ENCODE measurements at places on chromosomes 1 and 21.
A peak's percentile ranks its signal among the peaks of the same experiment; 100 is the strongest.

DNA sequence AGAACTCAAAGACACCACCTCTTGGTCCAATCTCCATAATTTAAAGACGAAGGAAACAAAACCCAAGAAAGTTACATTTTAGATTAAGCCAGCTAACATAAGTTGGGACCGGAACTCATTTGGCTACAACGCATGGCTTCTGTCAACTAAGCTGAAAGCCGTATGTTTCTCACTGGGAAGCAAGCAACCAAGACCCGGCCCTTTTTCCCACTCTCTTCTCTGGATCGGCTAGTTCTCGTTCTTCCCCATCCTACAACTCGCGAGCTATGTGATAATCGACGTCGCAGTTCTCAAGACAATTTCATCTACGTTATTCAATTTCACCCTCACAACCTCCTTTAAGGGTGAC, 601 bp downstream of the CCT8 start:
- DNase-seq = no peak

GRCh38 chr21:45590246-45590725, 48.0 kb upstream of the SLC19A1 start:
- peak; percentile 47 for DNase-seq

DNA sequence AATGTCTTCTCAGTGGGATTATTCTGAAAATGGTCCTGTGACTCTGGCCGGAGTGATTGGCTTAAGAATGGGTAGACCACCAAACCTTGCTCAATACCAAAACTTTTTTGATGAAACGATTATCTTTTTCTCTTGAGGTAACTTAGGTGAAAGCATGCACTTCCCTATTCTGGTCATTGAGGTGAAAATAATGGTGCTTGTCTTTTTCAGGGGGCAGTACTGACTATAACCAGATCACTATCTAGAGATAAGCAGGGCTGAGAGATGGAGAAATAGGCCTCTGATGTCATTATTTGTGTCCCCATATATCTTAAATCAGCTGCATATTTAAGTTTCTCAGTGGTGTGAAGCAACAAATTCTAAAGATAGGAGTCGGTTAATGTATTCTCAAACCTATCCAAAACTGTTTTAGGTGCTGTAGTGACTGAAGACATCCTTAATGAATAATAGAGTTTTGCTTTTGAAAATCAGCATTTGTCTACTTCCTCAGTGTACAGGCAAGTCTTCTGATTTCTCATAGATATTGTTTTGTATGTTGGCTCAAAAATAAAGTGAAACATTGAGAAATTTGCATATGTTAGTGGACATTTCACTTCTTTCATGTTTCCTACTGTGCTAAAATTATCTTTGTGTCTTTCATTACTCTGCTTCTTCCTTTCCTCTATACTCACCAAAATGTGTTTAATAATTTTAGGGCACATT, 735.3 kb upstream of the ADGRL4 start:
- no peak for DNase-seq

DNA sequence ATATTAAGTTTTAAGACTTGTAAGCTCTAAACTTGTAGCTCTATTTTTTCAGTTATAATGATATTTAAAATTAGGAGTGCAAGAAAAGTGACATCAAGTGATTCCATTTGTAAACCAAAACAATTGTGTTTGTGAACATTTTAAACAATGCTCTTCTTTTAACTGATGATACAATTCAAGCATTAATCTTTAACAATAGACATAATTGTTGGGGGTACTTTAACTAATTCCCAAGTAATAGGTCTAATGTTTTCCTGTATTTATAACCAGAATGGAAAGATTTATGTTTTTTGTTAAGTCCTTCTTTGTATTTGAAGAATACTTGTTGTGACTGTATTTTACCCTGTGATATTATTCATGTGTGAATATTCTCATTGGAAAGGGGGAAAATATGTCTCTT, 6.8 kb downstream of the ATG4C start:
- DNase-seq = no peak

- DNase-seq = no peak
Observed at GRCh38 chr1:5934058-5934884, 58.0 kb downstream of the NPHP4 start.

GRCh38 chr1:149844101-149844500, 55.3 kb upstream of the BOLA1 start:
- no peak for DNase-seq

GRCh38 chr1:178379807-178380206, 117.0 kb downstream of the CLEC20A start:
- DNase-seq = no peak

DNA sequence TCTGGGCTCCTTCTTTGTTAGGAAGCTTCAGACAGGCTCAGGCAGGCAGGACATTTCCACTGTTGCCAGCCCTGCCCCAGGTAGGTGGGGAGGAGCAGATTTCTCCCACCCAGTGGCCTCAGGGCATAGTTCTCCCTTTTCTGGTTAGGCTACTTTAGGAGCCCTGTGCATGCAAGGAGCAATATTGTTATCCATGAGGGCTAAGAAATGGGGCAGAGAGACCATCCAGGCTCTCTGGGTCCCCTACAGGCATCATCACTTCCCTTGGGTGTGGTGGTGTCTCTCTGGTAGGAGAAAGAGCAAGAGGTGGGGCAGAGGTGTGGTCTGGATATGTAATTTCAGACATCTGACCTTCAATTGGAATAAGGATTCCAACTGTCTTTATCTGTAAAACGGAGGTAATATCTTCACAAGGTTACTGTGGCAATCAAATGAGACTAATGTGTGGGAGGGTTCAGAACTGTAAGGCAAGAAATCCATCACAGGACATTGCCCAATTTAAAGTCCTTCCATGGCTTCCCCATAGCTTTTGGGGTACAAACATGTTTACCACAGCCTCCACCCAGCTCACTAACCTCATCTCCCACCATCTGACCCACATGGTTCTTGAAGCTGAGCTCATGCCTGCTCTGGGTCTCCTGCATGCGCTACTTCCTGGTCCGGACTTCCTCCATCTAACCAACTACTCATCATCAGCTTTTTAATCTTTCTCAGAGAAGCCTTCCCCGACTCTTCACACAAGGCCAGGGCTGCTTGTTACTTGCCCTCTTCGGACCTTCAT, 26.1 kb downstream of the PCAT6 start:
- DNase-seq = no peak

DNA sequence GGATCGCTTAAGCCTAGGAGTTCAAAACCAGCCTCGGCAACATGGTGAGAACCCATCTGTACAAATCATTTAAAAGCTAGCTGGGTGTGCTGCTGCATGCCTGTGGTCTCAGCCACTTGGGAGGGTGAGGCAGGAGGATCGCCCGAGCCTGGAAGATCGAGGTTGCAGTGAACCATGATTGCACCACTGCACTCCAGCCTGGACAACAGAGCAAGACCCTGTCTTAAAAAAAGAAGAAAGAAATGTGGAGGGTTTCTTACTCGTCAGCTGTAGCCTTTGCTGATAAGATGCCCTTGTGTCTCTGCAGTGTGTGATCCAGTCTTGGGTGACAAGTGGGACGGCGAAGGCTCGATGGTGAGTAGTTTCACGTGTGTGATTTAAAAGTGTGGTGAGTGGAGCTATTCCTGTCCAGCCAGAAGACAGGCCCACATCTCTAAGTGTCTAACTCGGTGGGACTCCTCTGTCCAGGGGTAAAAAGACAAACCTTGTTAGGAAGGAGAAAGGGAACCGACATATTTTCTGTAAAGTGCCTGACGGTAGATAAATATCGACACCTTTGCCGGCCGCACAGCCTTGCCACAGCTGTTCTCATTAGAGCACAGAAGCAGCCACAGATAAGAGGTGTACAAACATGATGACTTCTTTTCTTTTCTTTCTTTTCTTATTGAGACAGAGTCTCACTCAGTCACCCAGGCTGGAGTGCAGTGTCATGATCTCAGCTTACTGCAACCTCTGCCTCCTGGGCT, 27.0 kb downstream of the PDXK start:
- no peak for DNase-seq

- DNase-seq = no peak
Observed at GRCh38 chr1:76079475-76080227, 5.1 kb downstream of the ST6GALNAC3 start.

DNA sequence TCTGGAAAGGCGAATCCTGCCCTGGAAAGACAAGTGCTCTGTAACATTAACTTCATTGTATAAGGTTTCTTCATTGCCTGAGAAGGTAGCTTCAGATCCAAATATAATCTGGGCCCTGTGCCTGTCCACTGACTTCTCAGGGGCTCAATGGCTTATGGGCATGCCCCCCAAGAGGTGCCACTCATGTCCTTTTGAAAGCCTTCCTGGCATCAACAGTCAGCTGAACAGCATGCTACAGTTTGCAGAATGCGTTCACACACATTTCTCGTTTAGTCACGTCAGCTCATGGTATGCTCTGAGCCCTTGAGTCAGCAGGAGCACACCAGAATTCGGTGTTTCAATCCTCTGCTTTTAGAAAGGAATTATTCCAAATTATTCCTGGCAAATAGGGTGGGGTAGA, 23.8 kb downstream of the TMCC2 start:
- DNase-seq = no peak

GRCh38 chr1:95006681-95007080, 66.1 kb downstream of the ALG14 start:
- no peak for DNase-seq

- no peak for DNase-seq
Observed at GRCh38 chr1:153572569-153573015, 6.9 kb upstream of the S100A2 start.

- DNase-seq = no peak
Observed at GRCh38 chr1:64745986-64746940, 1.4 kb downstream of the RAVER2 start.

- DNase-seq = no peak
Observed at GRCh38 chr21:45149021-45149420, 74.6 kb downstream of the ADARB1 start.

- DNase-seq = peak; percentile 51
Observed at GRCh38 chr1:88800382-88801051, 90.8 kb downstream of the GTF2B start.

GRCh38 chr1:111669268-111669667, 49.7 kb downstream of the RAP1A start:
- DNase-seq = no peak

- DNase-seq = no peak
Observed at GRCh38 chr1:70941563-70941962, 106.1 kb downstream of the PTGER3 start.

GRCh38 chr1:64923294-64923718, 43.0 kb downstream of the JAK1 start:
- DNase-seq = peak; percentile 53

GRCh38 chr1:29756085-29756484, 519.8 kb downstream of the PTPRU start:
- no peak for DNase-seq

All from effector memory CD8-positive, alpha-beta T cell (primary cell).